ENCODE measurements at places on chromosomes 3 and 15. TPM values are rescaled to one million over a fixed set of nuclear protein-coding genes. Genes with fewer than 3 reads are reported as not detected.

GRCh38 chr15:101618851-101619614 lies 33.1 kb downstream of the TM2D3 start:
- peak; percentile 42 for DNase-seq

GRCh38 chr3:5426094-5426883 lies 238.8 kb downstream of the EDEM1 start:
- DNase-seq = peak; percentile 83

DNA sequence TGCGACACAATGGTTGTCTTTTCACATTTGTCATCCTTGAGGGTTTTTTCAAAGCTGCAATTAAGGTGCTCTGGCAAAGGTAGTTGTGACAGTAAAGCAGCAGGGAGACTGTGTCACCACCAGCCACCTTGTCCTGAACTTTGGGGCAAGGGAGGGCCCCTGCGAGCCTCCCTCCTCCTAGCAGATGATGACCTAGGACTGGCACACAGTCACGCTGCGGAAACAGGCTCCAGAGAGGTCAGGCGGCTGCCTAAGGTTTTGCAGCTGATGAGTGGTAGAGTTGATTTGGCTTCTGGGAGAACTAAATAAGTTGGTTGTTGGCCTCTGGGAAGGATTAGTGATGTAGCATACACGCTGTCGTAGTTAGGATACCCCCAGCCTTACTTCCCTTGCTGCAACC lies 62.7 kb downstream of the PDIA5 start:
- DNase-seq = no peak

GRCh38 chr15:100328796-100329195 lies 13.0 kb downstream of the ADAMTS17 start:
- DNase-seq = no peak

DNA sequence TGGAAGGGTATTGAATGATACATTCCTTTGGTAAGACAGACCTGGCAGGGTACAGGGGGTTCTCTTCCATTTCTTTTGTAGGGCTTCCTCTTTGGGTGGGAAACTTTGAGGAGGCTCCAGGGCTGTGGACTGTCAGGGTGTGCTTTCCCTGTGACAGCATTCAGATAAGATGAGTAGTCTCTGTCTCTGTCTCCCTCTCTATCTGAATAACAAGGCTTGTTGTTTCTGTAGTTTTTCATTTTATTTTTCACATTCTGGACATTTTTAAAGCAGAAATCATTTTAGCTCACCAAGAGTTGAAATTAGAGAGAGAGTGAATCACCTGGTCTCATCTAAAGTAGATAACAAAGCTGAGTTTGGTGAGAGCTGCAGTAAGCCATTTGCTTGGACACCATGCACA lies 100.8 kb upstream of the TPM1 start:
- no peak for DNase-seq

DNA sequence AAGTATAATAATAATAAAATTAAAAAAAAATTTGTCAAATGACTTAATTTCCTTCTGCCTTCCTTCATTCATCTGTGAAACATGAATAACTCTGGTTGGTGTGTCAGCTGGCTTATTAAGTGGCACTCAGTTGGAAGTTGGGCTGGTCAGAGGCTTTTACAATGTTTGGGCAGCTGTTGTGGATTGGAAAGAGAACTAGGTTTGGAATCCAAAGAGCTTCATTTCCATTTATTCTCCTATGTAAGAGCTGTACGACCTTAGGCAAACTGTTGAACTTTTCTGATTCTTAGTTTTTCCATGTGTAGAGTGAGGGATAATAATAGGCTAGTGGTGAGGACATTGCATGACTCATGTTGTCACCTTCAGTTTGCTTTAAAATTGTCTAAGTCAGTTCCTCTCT lies 606.7 kb downstream of the PDCD6IP start:
- DNase-seq = peak; percentile 80

DNA sequence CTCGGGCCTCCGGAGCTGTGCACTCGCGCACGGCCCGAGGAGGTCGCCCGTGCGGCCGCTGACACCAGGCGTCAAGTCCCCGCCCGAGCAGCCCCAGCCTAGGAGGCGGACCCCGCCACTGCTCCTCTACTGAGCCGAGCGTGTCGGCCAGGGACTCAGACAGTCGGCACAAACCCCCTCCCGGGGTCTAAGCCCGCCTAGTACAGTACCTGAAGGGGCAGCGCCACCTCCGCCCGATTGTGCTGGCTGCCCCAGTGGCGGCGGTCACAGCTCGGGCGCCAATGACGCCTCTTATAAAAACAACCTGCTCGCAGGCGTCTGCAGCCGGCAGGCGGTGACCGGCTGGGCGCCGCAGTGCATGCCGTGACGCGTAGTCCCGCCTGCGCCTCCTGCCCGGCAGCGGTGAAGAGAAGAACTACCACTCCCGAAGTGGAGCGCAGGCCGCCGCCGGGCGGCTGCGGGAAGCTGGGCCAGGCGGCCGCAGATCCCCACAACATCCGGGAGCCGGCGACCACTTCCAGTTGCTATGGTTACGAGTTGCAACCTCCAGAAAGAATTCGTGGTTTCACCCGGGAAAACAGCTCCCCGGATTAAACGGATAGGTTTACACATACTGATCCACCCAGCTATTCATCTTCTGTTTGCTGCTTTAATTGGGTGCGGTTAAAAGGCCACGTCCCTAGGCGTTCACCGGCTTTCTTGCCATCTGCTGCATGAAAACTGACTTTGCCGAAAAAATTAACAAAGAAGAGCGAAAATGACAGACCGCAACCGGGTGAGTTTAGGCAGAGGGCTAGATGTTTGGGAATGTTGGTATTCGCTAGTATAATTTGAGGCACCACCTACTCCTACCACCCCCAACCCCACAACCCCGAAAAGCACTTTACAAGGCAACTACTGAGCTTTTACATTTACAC lies at the start of the genes CCPG1 and PIERCE2:
CCPG1 (minus strand) TSS at position 348 of the 917 bp plus-strand sequence. CDS start 18,935 bp downstream, outside the sequence.
PIERCE2 (plus strand) TSS at position 484 of the 917 bp plus-strand sequence; CDS start at position 758, 274 bp downstream.
- peak; percentile 95 for DNase-seq

DNA sequence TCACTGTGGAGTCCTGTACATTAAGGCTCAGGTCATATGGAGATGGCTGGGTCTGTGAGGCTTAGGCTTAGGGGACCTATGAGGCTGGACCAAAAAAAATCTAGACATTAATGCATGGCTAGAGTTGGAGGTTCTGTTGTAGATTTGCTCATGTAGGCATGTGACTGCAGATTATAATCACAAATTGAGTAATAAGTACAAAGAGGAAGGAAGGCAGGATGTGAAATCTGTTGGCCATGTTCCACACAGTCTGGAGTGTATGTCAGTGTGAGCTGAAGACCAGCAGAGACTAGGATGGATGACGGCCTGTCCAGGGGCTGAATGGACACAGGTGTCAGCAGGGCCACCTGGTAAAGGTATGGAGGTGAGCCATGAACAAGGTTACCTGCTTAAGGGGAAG lies at the start of gene ST3GAL6:
ST3GAL6 (plus strand) TSS at position 265 of the 400 bp plus-strand sequence. CDS start 5,101 bp downstream, outside the sequence.
- no peak for DNase-seq

DNA sequence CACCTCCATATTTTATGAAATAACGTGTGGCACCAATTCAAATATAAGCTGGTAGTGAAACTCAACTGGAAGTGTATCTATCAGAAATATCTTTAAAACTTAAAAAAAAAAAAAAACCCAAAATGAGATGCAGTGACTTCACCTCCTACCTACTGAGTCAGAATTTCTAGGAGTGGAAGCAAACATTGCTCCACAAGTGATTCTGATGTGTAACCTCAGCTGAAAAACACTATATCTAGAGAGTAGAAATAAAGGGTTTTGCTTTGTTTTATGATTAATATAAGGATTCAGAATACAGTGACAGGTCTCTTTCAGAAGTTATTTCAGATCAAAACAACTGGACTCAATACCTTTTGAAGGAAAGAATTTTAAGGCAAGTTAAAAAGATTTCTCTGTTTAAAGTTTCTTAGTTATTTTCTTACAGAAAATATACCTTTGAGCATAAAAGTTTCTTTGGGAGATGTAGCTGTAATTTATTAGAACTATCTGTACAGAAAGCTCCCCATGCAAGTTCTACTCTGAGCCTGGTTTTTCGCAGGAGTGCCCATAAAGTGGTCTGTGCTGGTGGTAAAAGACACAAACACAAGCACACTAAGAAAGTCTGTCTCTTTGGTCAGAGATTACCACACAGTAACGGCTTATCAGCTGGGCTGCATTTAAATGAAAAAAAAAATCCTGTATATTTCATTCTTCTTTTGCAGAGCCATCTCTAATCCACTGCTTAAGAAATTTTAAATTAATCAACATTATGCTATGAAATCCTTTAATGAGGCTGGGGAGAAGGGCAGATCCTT lies 59.9 kb upstream of the PPIB start:
- DNase-seq = no peak

GRCh38 chr15:39156646-39157250 lies 424.1 kb upstream of the THBS1 start:
- DNase-seq = no peak

DNA sequence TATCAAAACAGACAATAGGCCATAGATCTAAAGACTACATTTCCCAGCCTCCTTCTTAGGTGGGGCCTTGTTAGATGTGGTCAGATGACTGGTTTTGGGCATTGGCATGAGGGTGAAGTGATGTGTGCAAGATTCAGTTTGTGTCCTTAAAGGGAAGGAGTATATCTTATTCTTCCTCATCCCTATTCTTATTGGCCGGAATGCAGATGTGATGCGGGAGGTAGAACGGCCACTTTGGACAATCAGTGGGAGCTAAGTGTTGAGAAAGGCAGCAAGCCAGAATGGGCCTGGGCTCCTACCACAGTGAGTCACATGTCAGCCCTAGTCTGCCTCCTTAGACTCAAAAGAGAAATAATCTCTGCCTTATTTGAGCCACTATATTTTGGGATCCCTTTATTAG lies 89.8 kb upstream of the MEX3B start:
- no peak for DNase-seq

DNA sequence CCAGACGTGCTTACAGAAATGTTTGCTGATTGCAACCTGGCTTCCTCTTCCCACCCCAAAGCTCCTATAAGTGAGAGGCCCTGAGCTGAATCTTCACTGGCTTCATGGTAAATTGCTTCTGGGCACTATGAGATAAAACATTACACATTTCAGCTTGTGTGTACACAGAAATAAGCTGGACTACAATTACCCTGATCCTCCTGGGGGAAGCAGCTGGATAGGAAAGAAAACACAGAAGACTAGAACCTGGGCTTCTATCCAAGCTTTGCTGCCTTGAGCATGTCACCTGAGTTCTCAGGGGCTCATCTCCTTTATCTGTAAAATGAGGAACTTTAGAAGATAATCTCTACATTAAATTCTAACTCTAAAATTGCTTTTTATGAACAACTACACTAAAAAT lies 40.3 kb downstream of the THBS1 start:
- DNase-seq = peak; percentile 8

DNA sequence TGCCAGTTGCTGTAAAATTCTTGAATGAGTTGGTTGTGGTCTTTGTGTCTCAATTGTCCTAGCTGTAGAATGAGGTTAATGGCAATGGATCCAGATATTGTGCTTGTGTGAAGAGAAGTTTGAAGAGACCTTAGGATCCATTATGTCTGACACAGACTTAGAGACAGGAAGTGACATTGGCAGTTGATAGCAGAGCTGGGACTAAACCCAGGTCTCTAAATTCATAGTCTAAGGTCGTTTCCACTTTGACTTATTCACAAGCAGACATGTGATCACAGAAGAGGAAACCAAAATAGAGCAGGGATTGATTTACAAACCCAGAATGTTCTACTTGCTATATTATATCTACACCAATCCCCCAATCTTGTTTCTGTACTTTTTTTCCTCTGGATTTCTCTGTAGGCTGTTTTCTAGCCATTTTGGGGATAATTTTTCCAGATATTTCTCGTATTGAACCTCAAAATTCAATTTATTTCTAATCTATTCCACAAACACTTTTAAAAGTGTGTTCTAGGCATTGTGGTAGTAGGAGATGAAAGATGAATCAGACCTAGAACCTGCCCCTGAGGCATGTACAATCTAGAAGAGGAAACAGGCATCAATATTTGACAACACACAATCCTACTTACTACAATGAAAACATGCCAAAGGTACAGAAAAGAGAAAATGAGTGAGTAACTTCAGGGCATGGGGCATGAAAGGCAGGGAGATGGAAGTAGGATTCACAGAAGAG lies 123.3 kb downstream of the NFKBIZ start:
- DNase-seq = no peak

DNA sequence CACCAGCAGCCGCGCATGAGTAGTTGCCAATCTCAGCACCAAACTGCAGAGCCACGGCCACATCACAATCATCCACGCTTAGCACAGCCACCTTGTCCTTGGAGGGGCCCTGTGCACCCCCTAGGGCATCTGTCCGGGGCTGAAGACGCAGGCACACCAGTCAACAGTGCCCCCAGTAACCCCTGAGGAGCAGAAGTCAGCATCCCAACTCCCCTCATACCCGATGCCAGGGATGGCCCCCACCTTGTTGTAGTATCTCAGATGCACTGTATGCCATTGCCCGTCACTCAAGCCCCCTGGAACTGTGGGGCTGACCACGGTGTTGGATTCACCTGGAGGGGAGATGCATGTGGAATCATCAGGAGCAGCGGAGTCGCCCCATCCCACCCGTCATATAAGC lies 7.6 kb downstream of the CELSR3 start:
- no peak for DNase-seq

DNA sequence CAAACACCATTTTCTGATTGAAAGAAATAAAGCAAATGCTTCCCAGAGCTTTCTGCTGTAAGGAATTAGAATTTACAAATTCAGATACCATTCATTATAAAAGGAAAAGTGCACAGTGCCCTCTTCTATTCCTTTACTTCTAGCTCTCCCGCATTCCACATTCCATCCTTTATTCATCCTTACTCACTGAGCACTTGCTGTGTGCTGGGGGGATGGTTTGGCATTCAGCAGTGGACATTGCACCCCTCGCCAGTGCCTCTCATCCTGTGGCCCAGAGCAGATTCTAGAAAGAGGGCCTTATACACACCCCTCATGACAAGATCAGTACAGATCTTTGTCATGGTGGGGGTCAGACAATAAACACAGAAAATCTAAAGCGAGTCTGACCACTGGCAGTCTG lies 73.0 kb downstream of the MGLL start:
- DNase-seq = no peak

DNA sequence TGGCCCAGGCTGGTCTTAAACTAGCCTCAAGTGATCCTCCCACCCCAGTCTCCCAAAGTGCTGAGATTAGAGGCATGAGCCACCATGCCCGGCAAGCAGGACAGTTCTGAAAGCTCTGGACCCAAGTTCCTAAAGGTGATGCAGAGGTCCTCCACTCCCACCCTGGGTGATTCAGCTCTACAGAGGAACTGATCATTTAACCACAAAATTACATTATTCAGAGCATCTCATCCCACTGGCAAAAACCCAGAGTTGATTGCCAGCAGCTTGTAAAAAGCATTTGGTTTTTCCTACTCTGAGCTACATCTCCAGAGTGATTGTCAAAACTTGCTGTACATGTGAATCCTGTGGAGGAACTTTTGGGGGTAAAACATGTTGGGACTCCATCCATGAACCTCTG lies 60.2 kb downstream of the SLTM start:
- DNase-seq = no peak

Gene KLHL40
- 0.71 TPM for total RNA-seq

Gene IMPG2
- 0.20 TPM for total RNA-seq

Gene CCR8
- total RNA-seq = not detected

Gene HGD
- total RNA-seq = 0.18 TPM

Gene TYRO3
- 23.2 TPM for total RNA-seq

Gene RPL32
- total RNA-seq = 3,652 TPM

Gene SLC28A2
- not detected for total RNA-seq

Gene TMEM108
- 10.8 TPM for total RNA-seq

Gene TRPM7
- 39.3 TPM for total RNA-seq

Gene CADM2
- 20.8 TPM for total RNA-seq

Measured in SJCRH30 (cell line).